ENCODE measurements at places on chromosomes 4 and X. TPM values are rescaled to one million over a fixed set of nuclear protein-coding genes. Genes with fewer than 3 reads are reported as not detected.
A peak's percentile ranks its signal among the peaks of the same experiment; 100 is the strongest.

Gene GRIA2
- 0.06 TPM for total RNA-seq

Gene FREM3
- total RNA-seq, result not detected

Gene ADAM29
- not detected for total RNA-seq

GRCh38 chr4:183797445-183798300, 107.4 kb upstream of the STOX2 start:
- peak overlapping the region; percentile 68 for H3K4me3 ChIP-seq
- no peak for DNase-seq
- H3K27me3 ChIP-seq, result peaks cover 65% of the 10 kb centered on the region
- peak overlapping the region; percentile 60 for H3K27ac ChIP-seq

GRCh38 chr4:156217236-156217635, 263.6 kb upstream of the CTSO start:
- no peaks in the 10 kb centered on the region for H3K36me3 ChIP-seq
- no peak overlapping the region for H3K27ac ChIP-seq
- DNase-seq, result no peak
- H3K27me3 ChIP-seq, result no peaks in the 10 kb centered on the region

DNA sequence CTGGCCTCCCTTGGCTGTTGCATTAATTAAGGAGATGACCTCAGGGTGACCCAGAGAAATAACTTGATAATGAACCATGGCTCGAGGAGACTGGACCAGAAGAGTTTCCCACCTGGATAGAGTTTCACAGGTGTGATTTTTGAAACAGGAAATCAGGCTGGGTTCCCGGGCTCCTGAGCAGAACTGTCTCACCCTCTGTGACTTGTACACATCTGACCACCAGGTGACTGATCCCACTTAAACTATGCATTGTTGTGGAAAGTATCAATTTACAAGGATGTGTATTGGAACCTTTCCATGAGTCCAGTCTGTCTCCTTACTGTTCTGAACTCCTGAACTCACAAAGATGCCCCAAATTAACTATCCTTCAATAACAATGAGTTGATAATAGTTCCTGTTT, 220.3 kb downstream of the PTTG2 start:
- H3K27ac ChIP-seq, result peak overlapping the region; percentile 56
- H3K36me3 ChIP-seq, result no peaks in the 10 kb centered on the region
- peaks cover 10% of the 10 kb centered on the region for H3K4me1 ChIP-seq
- H3K27me3 ChIP-seq, result no peaks in the 10 kb centered on the region
- no peak for DNase-seq
- no peak overlapping the region for H3K4me3 ChIP-seq

GRCh38 chr4:154634058-154634457, 21.6 kb upstream of the FGG start:
- no peak for DNase-seq
- no peaks in the 10 kb centered on the region for H3K36me3 ChIP-seq
- no peaks in the 10 kb centered on the region for H3K4me1 ChIP-seq
- H3K27ac ChIP-seq, result no peak overlapping the region

- H3K27ac ChIP-seq, result no peak overlapping the region
- H3K4me3 ChIP-seq, result no peak overlapping the region
- no peaks in the 10 kb centered on the region for H3K4me1 ChIP-seq
- H3K36me3 ChIP-seq, result peaks cover 26% of the 10 kb centered on the region
- no peaks in the 10 kb centered on the region for H3K27me3 ChIP-seq
These were observed 74.2 kb downstream of the PPA2 start for GRCh38 chr4:105399532-105400161.

GRCh38 chrX:24684048-24684447, 9.7 kb upstream of the POLA1 start:
- H3K36me3 ChIP-seq, result no peaks in the 10 kb centered on the region
- DNase-seq, result no peak
- no peak overlapping the region for H3K4me3 ChIP-seq
- no peaks in the 10 kb centered on the region for H3K4me1 ChIP-seq

DNA sequence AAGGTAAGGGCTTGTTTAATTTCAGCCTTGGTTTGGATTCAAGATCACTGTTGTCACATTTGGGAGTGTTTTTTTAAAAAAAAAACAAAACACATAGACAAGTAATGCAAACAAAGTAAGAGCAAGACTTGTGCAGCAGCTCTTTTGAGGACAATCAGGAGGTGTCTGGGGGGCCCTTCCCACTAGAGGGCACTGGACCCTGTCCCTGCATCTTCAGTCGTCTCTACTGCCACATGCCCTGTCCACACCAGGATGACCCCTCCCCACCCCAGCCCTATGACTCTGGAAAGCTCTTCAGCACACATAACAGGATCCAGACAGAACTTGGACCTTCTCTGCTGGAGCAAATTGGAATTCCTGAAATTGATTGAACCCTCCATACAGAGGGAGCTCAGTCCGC, 71.0 kb downstream of the USP46 start:
- H3K27me3 ChIP-seq, result no peaks in the 10 kb centered on the region
- no peak overlapping the region for H3K27ac ChIP-seq
- H3K4me3 ChIP-seq, result no peak overlapping the region

GRCh38 chrX:148670277-148670676, 169.9 kb downstream of the AFF2 start:
- no peak for DNase-seq
- H3K36me3 ChIP-seq, result no peaks in the 10 kb centered on the region
- H3K4me3 ChIP-seq, result no peak overlapping the region
- H3K4me1 ChIP-seq, result no peaks in the 10 kb centered on the region
- no peak overlapping the region for H3K27ac ChIP-seq
- H3K27me3 ChIP-seq, result no peaks in the 10 kb centered on the region

GRCh38 chr4:155758481-155759371, at the start of gene GUCY1B1:
Gene GUCY1B1, plus strand, starts transcription at chr4:155759021. Its CDS starts 120 bp downstream, at chr4:155759141.
- peaks cover 35% of the 10 kb centered on the region for H3K4me1 ChIP-seq
- no peaks in the 10 kb centered on the region for H3K27me3 ChIP-seq
- H3K27ac ChIP-seq, result peak within 1 kb of the TSS; percentile 95

- no peaks in the 10 kb centered on the region for H3K4me1 ChIP-seq
- H3K36me3 ChIP-seq, result no peaks in the 10 kb centered on the region
- H3K27me3 ChIP-seq, result no peaks in the 10 kb centered on the region
- DNase-seq, result no peak
- no peak overlapping the region for H3K27ac ChIP-seq
These were observed 43.8 kb downstream of the GEMIN8 start for GRCh38 chrX:13985697-13986435.
